ENCODE measurements at places on chromosomes 11 and 22.

DNA sequence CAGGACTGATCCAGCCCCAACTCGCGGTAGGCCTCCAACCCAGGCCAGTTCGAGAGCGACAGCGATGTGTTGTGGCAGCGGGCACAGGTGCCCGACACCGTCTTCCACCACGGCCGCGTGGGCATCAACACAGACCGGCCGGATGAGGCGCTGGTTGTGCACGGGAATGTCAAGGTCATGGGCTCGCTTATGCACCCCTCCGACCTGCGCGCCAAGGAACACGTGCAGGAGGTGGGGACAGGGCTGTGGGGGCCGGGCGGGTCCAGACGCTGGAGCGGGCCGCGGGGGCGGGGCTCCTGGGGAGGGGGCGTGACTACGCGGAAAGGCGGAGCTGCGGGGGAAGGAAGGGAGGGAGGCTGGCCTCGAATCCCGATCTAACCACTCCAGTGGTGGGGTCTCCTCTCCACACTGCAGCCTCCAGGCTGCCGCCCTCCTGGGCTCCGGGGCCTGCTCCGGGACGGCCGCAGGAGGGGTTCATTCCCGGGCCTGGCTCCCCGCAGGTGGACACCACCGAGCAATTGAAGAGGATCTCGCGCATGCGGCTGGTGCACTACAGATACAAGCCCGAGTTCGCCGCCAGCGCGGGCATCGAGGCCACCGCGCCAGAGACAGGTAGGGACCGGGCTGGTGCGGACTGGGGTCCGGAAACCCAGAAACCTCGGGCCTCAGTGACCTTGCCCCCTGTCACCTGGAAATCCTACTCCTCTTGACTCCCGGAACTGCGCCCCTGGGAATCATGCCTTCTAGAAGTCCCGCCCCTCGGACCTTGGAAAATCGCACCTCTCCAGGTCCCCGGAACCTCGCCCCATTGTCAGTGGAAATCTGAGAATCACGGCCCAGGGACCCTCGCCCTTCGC, 14.9 kb downstream of the TMEM258 start:
- DNase-seq, result peak; percentile 45

DNA sequence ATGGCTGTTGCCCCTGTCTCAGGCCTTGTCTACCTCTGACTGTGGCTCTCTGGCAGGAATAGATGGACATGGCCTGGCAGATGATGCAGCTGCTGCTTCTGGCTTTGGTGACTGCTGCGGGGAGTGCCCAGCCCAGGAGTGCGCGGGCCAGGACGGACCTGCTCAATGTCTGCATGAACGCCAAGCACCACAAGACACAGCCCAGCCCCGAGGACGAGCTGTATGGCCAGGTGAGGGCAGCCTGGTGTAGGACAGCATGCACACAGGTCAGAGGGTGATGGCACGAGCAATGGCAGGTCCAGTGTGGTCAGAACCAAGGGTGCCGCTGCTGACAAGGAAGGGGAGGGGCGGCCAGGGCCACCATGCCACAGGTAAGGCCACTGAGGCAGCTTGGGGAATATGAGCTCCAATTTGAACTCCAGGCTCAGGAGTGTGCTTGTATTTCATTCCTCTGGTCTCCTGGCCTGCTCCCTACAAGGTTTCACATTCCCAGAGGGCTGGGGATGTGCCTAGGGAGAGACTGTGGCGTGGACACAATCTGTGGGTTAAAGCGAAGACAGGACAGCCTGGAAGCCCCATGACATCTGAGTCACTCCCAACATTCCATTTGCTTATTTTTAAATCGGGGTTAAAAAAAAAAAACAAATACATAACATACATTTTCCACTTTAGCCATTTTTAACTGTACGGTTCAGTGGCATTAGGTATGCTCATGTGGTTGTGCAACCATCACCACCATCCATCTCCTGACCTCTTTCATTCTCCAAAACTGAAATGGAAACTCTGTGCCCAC, 562 bp downstream of the FOLR3 start:
- no peak for DNase-seq

- DNase-seq, result no peak
Observed at GRCh38 chr11:128477278-128477677, 110.1 kb downstream of the ETS1 start.

GRCh38 chr11:5514841-5515240, 1.7 kb downstream of the UBQLNL start:
- DNase-seq, result no peak

DNA sequence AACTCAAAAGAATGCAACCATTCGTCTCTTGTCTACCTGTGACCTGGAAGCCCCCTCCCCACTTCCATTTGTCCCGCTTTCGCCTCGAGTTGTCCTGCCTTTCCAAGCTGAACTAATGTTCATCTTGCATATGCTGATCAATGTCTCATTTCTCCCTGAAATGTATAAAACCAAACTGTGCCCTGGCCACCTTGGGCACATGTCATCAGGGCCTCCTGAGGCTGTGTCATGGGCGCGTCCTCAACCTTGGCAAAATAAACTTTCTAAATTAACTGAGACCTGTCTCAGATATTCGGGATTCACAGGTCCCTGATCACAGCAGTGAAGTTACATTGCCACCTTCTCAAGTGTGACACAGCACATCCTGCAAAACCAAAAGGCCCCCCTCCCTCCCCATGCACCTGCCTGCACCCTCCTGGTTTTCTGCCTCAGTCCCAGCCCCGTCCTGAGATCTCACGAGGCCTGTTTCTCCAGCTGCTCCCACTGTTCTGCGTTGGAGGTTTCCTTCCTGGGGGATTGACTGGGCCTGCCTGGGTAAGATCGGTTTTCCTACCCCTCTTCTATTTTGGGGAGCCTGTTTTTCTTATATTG, 1328.7 kb downstream of the TBC1D22A start:
- DNase-seq, result no peak

- DNase-seq, result no peak
Observed at GRCh38 chr11:43866969-43867368, 13.7 kb upstream of the ALKBH3 start.

GRCh38 chr11:75450826-75451821, 18.1 kb upstream of the KLHL35 start:
- DNase-seq, result peak; percentile 11

DNA sequence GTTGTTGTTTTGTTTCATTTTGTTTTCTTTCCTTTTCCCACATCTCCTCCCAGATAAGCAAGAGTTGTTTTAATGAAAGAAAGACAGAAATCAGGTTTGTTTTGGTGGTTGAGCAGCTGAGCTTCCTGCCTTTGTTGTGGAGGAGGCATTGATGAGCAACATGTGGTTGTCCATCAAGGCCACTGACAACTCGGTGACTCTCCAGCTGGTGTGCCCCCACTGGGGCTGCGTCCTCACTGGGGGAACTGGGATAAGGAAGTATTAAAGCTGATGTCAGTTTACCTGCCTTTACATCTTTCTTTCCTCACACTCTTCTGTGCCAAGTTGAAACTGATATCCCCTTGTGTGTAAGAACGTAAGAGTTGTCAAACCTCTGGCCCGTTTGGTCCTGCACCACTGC, 5.9 kb downstream of the VPS26B start:
- DNase-seq, result no peak

- DNase-seq, result no peak
Observed at GRCh38 chr22:42432020-42432596, at the start of gene NFAM1. Gene NFAM1 (minus strand): TSS chr22:42432403. CDS start chr22:42432357, 46 bp downstream.

- no peak for DNase-seq
Observed at GRCh38 chr22:37739611-37740049, 42.8 kb downstream of the TRIOBP start.

DNA sequence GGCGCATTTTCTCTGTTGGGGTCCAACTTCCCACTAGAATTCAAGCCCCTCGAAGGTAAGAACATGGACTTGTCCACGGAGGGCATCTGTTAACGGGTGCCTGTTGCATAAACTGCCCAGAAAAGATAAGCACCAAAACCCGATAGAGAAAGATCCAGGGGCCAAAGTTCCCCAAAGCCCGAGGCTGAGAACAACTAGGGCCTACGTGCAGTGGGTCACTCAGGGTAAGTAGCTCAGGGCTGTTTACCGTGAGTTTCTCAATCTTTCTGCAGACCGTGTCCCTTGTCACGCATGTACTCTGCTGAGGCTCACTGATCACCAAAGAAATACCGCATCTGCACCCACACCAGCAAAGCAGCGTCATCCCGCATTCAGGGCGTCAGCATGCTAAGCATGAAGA, 24.4 kb downstream of the PGA5 start:
- DNase-seq, result no peak

GRCh38 chr22:25816522-25817059, 74.6 kb downstream of the MYO18B start:
- DNase-seq, result no peak

DNA sequence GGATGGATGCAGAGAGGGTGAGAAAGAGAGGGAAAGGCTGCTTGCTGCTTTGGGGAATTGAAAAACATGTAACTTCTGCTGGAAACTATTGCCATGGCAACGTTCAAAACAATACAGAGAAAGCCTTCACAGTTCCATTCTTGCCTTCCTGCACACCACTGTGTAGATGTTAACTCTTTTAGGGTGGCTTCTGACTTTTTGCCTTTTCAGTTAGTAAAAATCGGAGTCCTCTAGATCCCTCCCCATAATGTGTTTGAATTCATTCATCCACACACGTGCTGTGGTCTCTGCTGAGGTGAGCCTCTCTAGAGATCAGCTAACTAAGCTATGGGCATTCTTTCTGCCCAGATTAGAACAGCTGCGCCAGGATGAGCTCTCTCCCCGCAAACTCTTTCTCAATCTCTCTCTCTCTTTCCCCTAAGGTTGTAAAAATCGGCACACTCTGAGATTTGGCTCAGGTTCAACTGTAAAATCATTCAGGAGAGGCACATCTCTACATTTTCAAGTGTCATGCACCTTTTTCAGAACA, 1178.3 kb downstream of the LRRC4C start:
- DNase-seq, result no peak

GRCh38 chr11:34855754-34856095, 60.5 kb downstream of the APIP start:
- no peak for DNase-seq

- no peak for DNase-seq
Observed at GRCh38 chr11:57653163-57653562, 3.5 kb upstream of the YPEL4 start.

Measured in activated T-cell treated with anti-CD3 and anti-CD28 coated beads for 4 hours (primary cell).